ENCODE measurements at places on chromosomes 2 and 18.

GRCh38 chr18:14098428-14098827 lies 33.8 kb downstream of the ZNF519 start:
- DNase-seq, result no peak

DNA sequence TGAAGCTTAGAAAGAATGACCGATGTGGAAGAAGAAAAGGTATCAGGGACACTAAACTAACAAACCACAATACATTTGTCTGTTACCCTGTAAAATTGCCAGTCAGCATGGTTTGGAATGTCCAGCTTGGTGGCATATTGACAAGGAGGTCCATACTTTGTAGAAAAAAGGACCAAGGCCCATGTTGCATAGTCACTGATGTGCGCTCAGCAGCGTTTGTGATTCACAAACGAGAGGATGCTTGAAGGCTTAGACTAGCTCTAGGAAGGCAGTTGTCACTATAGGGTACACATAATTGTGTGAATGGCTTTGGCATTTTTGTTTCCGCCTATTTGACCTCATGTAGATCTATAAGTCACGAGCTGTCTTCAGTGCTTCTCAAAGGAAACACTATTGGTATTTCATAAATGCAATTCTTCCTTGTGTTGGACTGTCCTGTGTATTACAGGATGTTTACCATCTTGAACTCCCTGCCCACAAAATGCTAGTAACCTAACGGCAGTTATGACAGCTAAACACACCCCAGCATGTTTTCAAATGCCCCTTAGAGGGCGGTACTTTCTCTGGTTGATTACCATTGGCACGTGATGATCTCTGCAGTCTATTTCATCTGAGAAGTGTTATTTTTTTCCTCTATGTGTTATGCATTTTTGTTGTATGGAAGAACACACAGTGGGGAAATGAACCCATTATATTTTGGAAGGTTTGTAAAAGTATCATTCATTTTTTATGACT lies 304.2 kb downstream of the CYRIA start:
- no peak for DNase-seq

- no peak for DNase-seq
Observed at GRCh38 chr2:190188289-190188688, 125.8 kb upstream of the MSTN start.

DNA sequence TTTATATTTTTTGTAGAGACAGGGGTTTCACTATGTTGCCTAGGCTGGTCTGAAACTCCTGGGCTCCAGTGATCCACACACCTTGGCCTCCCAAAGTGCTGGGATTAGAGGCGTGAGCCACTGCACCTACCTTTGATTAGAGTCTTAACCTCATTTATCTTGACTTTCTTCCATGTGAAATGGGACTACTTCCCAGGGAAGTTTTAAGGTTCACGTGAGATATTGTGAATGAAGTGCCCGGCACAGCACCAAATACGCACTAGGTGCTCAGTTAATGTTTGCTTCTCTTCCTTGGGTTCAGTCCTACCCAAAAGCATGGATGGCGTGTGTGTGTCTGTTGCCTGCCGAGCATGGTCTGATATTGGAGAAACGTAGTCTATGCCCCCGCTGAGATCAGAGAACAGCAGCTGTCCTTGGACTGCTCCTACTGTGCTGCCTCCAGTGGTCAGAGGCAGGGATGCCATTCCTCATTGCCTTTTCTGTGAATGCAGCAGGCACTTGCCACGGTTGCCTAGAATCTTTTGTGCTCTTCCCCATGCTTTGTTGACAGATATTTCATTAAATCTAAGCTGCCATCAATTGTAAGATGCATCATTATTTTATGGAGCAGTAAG lies 12.3 kb upstream of the TFCP2L1 start:
- no peak for DNase-seq

DNA sequence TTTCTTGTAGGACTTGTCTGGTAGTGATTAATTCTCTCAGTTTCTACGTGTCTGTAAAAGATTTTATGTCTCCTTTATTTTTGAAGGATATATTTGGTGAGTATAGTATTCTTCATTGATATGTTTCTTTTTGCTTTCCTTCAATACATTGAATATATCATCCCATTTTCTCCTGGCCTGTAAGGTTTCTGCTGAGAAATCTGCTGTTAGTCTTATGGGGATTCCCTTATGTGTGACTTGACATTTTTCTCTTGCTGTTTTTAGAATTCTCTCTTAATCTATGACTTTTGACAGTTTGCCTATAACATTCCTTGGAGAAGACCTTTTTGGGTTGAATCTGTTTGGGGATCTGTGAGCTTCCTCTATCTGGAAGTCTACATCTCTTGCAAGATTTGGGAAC lies 281.0 kb upstream of the MEIS1 start:
- no peak for DNase-seq

- DNase-seq, result no peak
Observed at GRCh38 chr2:117858892-117859531, 44.5 kb downstream of the DDX18 start.

DNA sequence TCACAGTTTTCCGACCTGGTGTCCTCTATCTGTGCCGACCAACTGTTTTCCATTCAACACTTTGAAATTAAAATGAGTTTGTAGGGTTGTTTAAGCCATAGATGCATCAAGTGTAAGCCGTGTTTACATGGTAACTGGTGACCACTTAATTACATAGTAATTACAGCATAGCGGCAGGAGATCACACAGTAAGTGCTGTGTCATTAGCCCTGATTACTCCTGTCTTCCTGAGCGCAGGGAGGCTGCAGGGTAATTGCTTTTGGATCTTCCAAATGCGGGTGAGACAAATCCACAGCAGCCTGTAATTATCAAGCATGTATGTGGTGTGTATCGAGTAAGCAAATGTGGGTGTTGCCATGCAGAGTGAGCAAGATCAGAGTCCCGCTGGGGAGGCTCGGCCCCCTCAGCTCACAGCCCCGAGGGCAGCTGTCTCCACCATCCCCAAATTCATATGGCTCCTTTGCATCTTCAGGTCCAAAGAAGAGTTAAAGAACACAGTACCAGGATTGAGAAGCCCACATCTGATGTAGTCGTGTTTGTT lies 71.5 kb upstream of the HDAC4 start:
- no peak for DNase-seq

DNA sequence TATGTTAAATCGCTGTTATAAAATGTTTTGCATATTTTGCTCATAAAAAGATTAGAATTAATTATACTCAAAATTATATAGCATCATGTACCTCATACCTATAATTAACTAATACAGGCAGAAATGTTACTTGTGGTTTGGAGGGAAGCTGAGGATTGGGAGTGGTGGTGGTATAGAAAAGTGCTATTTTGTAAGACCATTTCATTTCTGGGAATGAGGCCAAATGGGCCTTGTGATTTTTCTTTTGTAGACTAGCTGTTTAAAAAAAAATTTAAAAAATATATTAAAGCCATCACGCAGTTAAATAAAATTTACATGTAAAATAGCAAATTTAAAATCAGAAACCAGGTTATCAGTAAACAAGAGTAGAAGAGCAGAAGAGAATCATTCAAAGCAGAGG lies 560.8 kb upstream of the FAM98A start:
- DNase-seq, result no peak

DNA sequence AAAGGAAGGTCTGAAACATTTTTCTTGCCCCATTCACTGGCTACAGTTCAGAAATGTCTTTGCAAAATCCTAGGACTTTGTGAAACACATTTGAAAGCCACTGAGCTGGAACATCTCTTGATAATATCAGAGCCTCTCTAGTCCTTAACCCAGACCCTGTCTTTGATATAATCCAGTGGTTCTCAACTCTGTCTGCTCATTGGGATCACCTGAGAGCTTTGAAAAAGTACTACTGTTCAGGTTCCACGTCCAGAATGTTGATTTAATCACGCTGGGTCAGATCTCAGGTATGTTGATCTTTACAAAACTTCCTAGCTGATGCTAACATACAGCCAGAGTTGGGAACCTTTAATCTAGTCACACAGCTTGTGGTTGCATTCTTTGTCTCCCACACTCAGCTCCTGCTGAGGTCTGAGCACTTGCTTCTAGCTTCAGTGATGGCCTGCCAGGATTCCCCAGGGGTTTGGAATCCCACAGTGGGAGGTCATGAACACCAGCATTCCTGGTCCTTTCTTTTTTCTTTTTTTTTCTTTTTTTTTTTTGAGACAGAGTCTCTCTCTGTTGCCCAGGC lies 262.7 kb downstream of the SETBP1 start:
- DNase-seq, result no peak

GRCh38 chr2:225889452-225889851 lies 489.9 kb downstream of the NYAP2 start:
- no peak for DNase-seq

Measured in stimulated activated effector memory CD8-positive, alpha-beta T cell treated with anti-CD3 and anti-CD28 coated beads, Interleukin-12 subunit alpha, Interleukin-12 subunit beta, amount 100 ng/mL, for 72 hours (primary cell).